ENCODE measurements at places on chromosomes 11 and 22. TPM values are rescaled to one million over a fixed set of nuclear protein-coding genes. Genes with fewer than 3 reads are reported as not detected.

- no peaks in the 10 kb centered on the region for H3K4me1 ChIP-seq
- no peak for DNase-seq
- no peak overlapping the region for H3K27ac ChIP-seq
- no peaks in the 10 kb centered on the region for H3K36me3 ChIP-seq
These were observed 77.5 kb upstream of the ZC3H12C start for GRCh38 chr11:110015695-110016094.

The BID gene
- 22.3 TPM for total RNA-seq

- H3K27ac ChIP-seq: peak overlapping the region; percentile 96
- H3K4me1 ChIP-seq: peaks cover 40% of the 10 kb centered on the region
- no peaks in the 10 kb centered on the region for H3K36me3 ChIP-seq
These were observed 1.9 kb upstream of the POLD4 start for GRCh38 chr11:67355023-67355793.

- H3K4me1 ChIP-seq: peaks cover 19% of the 10 kb centered on the region
- no peak overlapping the region for H3K27ac ChIP-seq
- DNase-seq: no peak
- H3K27me3 ChIP-seq: no peaks in the 10 kb centered on the region
- peaks cover 2% of the 10 kb centered on the region for H3K36me3 ChIP-seq
These were observed 84.6 kb upstream of the PHOX2A start for GRCh38 chr11:72328366-72329224.

- no peaks in the 10 kb centered on the region for H3K27me3 ChIP-seq
- H3K4me3 ChIP-seq: no peak overlapping the region
- DNase-seq: no peak
- no peaks in the 10 kb centered on the region for H3K4me1 ChIP-seq
These were observed 107.3 kb upstream of the BDNF start for GRCh38 chr11:27807596-27807995.

Measured in activated CD4-positive, alpha-beta memory T cell treated with anti-CD3 and anti-CD28 coated beads for 36 hours (primary cell).